Heart left ventricle (tissue), 16 donors: ENCODE measurements at places on chromosomes 3 and 15.

GRCh38 chr3:111369958-111370357, 172.0 kb upstream of the CD96 start:
- no peak for DNase-seq

DNA sequence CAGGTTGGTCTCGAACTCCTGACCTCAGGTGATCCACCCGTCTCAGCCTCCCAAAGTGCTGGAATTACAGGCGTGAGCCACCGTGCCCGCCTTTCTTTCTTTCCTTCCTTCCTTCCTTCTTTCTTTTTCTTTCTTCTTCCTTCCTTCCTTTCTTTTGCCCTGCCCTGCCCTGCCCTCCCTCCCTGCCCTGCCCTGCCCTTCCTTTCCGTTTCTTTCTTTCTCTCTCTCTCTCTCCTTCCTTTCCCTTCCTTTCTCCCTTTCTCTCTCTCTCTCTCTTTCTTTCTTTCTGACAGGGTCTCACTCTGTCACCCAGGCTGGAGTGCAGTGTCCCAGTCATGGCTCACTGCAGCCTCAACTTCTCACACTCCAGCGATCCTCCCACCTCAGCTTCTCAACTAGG, 74.6 kb downstream of the UMPS start:
- no peak for DNase-seq

- no peak for DNase-seq
These were observed 102.6 kb downstream of the CD200R1L start for GRCh38 chr3:112744106-112744505.

DNA sequence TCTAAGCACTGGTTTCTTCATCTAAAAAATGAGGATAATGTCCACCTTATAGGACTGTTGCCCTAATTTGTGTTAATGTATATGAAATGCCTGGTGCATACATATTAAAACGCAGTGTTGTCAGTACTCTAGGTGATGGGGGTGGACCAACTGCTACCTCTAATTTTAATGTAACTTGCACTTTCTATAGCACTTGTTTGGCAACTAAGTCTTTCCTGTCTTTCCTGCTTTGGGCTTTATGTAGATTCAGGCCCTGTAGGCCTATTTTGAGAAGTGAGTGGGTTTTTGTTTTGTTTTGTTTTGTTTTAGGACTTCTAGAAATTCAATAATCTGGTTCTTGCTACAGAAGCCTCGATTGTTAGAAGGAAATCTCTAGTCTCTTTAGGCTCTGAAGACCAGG, 21.2 kb downstream of the SLC7A14 start:
- no peak for DNase-seq

DNA sequence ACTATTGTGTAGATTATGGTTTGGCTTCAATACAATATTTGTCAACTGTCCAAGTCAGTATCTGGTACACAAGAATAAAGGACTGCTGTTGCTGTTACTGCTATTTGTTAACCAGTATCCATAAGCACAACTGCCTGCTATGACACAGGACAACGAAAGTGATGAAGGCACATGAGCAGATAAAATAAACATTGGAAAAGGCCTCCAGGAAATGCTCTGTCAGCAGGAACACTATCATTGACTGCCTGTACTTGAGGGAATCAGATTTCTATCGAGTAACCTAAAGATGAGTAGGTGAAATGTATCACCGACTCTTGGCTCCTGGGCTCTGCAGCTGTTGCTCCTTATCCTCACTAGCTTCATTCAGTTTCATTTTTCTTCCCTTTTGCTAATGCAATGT, 56.5 kb downstream of the FMN1 start:
- DNase-seq: no peak

DNA sequence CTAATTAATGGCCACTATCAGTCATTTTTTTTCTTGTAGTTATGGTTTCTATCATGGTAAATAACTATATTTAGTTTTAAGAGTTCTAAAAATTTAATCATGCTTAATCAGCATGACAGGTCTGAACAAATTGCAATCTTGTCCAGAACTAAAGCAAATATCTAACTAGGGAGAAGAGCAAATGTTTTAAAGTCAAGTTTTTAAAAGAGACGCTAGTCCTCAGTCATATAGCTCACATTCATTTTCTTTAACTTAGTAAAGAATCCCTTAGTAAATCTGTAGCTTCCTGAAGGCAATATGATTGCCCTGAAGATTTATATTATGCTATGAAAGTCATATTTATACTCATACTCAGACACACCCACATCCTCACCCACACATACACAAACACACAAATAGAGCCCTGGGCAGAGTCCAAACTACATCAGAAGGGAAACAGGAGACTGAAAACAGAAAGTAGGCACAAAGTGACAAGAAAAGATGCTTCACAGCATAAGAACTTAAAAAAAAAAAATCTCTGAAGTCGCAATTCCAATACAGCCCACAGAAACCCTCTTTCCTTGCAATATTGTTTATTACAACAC, 1149.1 kb downstream of the SI start:
- DNase-seq: no peak

GRCh38 chr3:151228666-151229040, 25.6 kb upstream of the GPR171 start:
- peak; percentile 48 for DNase-seq

- DNase-seq: no peak
These were observed 66.1 kb downstream of the EPHA3 start for GRCh38 chr3:89173546-89173945.

- DNase-seq: no peak
These were observed 10.6 kb downstream of the ARPP19 start for GRCh38 chr15:52558196-52558595.

DNA sequence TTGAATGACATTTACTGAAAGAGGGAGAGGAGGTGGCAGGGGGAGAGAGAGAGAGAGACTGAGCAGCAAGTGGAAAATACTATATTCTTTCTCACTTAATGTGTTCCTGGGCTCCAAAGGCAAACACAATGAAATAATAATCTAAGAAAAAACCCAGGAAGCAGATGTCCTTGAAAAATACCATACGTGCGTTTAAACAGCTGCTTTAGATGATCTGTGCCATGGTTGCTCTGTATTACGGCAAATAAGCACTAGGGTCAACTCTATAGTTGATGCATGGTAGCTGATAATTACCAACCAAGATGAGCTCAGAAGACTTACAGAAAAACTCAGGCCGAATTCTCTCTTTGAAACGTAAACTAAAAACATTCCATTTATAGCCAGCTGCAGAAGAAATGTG, 410.3 kb upstream of the TBL1XR1 start:
- no peak for DNase-seq

GRCh38 chr15:47570881-47571640, 146.2 kb upstream of the SEMA6D start:
- no peak for DNase-seq

GRCh38 chr3:65619451-65619881, 419.3 kb downstream of the MAGI1 start:
- DNase-seq: no peak

GRCh38 chr3:192550356-192550755, 177.0 kb downstream of the FGF12 start:
- no peak for DNase-seq

- no peak for DNase-seq
These were observed 86.5 kb upstream of the PRR20G start for GRCh38 chr3:127374086-127375010.

GRCh38 chr3:134615743-134616142, 35.1 kb downstream of the KY start:
- no peak for DNase-seq

DNA sequence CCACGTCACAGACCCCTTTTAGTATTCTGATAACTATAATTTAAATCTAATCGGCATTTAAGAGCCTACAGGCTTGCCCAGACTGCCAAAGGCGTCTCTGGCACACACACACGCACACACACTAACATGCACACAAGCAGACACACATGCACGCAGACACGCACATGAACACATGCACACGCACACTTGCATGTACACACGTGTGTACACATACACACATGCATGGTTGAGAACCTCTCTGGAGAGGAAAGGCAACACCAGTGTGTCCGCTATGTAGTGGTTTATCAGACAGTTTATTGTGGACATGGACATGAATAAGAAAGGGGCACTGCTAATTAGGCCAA, 102.1 kb downstream of the FBLN2 start:
- DNase-seq: peak; percentile 31

DNA sequence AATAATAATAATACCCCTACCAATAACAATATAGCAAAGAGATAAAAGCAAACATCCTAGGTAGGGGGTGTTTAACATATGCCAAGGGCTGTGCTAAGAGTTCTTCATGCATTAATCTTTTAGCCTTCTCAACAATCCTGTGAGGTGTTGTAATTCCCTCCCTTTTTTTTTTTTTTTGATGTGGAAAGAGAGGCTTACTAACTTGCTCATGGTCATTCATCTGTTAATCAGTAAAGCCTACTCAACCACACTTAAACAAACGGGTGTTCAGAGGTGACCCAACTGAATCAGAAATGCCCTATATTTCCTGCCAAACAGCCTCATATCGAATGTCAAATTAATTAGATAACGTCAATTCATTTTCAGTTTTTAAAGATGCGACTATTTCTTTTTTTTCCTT, 232.1 kb downstream of the CTNNB1 start:
- DNase-seq: no peak

DNA sequence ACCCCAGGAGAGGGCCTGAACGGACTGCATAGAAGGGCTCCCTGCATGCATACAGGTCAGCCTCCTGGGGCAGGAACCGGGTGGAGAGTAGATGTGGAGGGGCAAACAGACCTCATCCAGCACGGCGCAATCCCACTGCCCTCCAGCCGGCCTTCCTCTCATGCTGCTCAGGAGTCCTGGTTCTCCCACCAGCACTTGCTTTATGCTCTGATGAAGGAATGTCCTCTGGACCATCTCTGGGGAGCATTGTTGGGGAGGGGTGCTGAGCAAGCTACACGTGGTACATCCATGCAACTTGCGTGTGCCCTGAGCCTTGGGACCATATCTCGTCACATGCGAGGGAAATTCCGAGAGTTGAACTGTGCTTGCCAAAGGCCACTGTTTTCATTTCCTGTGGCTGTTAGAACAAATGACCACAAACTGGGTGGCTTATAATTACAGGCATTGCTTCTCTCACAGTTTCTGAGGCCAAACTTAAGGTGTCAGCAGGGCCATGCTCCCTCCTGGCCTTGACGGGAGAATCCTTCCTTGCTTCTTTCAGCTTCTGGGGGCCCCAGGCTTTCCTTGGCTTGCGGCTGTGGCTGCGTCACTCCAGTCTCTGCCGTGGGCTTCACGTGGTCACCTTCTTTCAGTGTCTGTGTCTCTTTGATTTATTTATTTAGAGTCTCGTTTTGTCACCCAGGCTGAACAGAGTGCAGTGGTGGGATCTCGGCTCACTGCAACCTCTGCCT, 12.2 kb downstream of the SELENOS start:
- DNase-seq: no peak

- no peak for DNase-seq
These were observed 16.2 kb downstream of the FYCO1 start for GRCh38 chr3:45979378-45979777.

- no peak for DNase-seq
These were observed 5.7 kb upstream of the MAPK6 start for GRCh38 chr15:52013151-52013791.

GRCh38 chr3:31996195-31996594, 14.6 kb downstream of the ZNF860 start:
- no peak for DNase-seq
